ENCODE measurements at places on chromosomes 13 and 19.

DNA sequence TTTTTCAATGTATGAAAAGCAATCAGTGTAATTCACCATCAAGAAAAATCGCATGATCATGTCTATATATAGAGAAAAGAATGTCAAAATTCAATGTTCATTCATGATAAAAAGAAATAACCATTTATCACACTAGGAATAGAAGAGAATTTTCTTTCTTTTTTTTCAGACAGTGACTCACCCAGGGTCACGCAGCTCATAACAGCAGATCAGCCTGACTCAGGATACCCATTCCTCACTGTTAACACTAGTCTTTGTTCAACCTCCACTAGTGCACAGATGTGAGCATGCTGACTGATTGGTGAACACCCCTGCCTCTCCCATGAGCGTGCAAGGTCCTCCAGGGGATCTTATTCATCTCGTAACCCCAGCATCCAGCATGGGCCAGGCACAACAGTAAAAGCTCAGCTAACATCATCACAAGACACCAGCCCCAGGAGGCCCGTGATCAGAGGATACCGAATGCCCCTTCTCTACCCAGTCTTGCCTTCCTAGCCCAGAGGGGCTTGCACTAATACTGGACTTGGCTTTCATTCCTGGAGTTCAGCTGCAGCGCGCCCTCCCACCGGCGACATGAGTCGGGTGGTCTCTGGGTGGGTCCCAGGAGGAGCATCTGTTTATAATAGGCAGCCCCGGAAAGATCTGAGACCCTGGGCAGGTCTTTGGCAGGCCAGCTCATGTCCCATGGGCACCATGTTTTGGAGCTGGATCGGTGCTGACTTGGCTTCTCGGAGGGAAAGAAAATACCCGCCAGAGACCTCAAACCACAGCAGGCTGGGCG, 539.5 kb upstream of the SLC10A2 start:
- DNase-seq = no peak

DNA sequence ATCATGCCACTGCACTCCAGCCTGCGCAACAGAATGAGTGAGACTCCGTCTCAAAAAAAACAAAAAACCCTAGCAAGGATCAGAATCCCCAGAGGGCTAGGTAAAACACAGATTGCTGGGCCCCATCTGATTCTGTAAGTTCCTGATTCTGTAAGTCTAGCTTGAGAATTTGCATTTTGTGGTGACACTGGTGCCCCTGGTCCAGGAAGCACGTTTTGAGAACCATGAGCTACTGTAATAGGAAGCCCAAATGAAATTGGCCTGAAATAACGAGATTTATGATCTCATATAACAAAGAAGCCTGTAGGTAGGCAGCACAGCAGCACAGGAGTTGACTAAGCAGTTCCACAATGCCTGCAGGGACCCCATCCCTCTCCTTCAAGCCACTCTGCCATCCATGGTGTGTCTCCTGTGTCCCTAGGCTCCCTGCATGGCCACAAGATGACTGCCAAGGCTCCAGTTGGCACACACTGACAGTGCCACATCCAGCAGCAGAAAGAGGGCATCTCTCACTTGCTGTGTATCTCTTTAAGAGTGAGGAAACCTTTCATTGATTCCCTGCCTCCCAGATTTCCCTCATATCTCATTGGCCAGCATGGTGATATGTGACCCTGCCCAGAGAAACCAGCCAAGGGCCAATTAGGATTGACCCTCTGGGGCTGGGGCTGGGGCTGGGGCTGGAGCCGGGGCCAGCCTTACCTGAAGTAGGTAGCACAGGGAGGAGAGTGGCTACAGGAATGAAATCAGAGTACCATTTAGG, 21.7 kb downstream of the SIPA1L3 start:
- DNase-seq = peak; percentile 25

GRCh38 chr13:38686577-38687245, at the start of gene FREM2:
FREM2 (plus strand) TSS chr13:38687077; CDS start chr13:38687345, 268 bp downstream.
- DNase-seq = peak; percentile 93

DNA sequence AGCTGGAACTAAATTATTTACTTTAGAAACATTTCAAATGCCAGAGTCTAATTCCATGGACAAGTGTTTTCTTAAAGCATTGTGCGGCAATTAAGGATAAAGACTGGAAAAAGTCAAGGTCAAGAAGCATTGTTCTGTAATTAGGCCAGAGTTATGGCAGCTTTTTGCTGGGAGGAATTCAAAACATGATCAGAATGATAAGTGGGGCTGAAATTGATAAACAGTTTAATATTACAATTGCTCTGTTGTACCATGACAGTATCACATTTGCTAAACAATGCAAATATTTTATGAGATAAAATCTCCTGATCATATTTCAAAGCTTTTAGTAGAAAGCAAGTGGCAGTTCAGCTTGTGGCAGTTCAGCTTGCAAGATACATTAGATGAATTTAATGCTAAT, 513.7 kb downstream of the GPC6 start:
- no peak for DNase-seq

GRCh38 chr19:42038666-42039065, 31.3 kb downstream of the GRIK5 start:
- DNase-seq = no peak

DNA sequence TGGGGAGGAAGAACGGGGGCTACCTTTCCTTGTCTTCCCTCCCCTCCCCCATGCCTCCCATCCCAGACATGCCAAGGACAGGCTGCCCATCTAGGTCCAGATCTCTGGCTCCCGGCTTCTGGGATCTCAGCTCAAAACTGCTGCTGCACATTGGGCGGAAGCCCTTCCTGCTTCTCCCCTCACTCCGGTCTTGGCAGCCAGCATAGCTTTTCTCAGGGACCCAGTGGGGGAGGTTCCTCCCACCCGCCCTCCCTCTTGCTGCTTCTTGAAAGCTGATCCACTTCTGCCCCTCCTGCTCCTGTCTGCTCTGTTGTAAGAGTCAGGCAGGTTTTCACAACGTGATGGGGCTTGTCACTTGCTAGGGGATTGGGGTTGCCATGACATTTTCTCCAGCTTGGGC, 21.7 kb upstream of the RNF17 start:
- no peak for DNase-seq

GRCh38 chr19:42290523-42291434, 11.2 kb upstream of the PRR19 start:
- DNase-seq = peak; percentile 75
